Endothelial cell of coronary artery (primary cell): ENCODE measurements at places on chromosomes 5 and 9. TPM values are rescaled to one million over a fixed set of nuclear protein-coding genes. Genes with fewer than 3 reads are reported as not detected.

The C9orf153 gene
- total RNA-seq = 0.09 and 0.28 TPM in 2 replicates

The SLC36A2 gene
- total RNA-seq = not detected in 2 replicates

The FOXD4 gene
- 0.09 and 0.19 TPM in 2 replicates for total RNA-seq

The PTTG1 gene
- 72.8 and 108 TPM in 2 replicates for total RNA-seq

The PRDM9 gene
- total RNA-seq = not detected in 2 replicates

The PCDHGA1 gene
- total RNA-seq = 0.36 and 1.0 TPM in 2 replicates

The FOXD1 gene
- total RNA-seq = 0.09 and 0.38 TPM in 2 replicates
